Fibroblast of skin of left biceps (primary cell): ENCODE measurements at places on chromosomes 12 and 14.

DNA sequence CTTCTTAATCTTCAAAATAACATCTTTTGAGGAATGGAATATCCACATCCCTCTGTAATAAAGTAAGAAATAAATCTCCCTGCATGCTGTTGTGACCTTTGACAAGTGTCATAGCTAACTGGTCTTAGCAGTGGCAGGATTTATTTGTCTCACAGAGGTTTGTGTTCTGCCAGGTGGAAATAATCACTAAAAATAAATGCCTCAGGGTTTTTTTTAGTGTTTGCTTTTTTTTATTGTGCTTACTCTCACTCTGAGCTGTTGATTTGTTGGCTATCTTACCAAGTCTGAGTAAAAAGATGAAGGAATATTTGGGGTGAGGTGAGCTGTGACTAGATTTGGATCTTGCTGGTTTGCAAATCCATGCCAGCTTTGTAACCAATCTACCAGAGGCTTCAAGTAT lies 285.4 kb downstream of the ALG10B start:
- no peak for DNase-seq

GRCh38 chr12:122646517-122647217 lies 56.5 kb downstream of the HCAR2 start:
- peak; percentile 40 for DNase-seq

DNA sequence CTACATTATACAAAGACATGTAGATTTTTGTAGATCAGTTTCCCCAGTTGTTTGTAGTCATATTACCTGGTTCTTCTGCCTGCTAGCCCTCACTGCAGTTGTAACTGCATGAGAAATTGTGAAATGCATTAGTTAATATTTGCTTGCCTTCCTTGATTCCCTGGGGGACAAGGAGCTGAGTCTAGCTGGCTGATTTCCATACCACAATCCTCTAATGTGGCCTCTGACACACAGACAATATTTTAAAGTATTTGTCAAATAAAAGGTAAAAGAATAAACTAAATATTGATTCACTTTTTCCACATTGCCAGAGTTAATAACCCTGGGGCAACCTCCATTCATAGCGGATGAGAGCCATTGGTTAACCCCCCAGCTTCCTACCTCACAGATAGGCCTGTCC lies 128.8 kb upstream of the TMEM132C start:
- DNase-seq = no peak

- DNase-seq = no peak
Observed at GRCh38 chr14:42028607-42029006, 421.9 kb downstream of the LRFN5 start.

- no peak for DNase-seq
Observed at GRCh38 chr12:47190271-47190750, 110.6 kb upstream of the AMIGO2 start.

DNA sequence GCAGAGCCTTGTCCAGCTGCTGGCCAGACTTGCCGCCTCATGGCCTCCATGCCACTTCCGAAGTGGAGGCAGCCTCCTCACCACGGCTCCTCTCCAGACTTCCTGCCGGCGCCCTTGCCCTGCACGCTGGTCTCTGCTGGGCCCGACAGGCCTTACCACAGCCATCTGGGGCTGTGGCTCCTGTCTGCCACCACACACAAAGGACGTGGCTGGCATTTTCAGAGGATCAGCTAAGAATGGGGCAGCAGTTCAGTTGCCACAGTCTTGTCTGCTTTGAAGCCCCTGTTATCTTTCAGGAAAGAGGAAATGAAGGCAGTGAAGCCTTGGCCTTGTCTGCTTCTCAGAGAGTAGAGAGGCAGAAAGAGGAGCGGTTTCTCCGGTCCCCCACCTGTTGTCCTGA lies 178.0 kb upstream of the FKBP4 start:
- no peak for DNase-seq
